A172 (cell line): ENCODE measurements at places on chromosomes 7 and 10. TPM values are rescaled to one million over a fixed set of nuclear protein-coding genes. Genes with fewer than 3 reads are reported as not detected.

Gene SSC4D
- total RNA-seq: 0.76 and 2.4 TPM in 2 replicates

Gene CALD1
- 83.9 and 99.8 TPM in 2 replicates for total RNA-seq

Gene NUP205
- 71.2 and 75.4 TPM in 2 replicates for total RNA-seq

DNA sequence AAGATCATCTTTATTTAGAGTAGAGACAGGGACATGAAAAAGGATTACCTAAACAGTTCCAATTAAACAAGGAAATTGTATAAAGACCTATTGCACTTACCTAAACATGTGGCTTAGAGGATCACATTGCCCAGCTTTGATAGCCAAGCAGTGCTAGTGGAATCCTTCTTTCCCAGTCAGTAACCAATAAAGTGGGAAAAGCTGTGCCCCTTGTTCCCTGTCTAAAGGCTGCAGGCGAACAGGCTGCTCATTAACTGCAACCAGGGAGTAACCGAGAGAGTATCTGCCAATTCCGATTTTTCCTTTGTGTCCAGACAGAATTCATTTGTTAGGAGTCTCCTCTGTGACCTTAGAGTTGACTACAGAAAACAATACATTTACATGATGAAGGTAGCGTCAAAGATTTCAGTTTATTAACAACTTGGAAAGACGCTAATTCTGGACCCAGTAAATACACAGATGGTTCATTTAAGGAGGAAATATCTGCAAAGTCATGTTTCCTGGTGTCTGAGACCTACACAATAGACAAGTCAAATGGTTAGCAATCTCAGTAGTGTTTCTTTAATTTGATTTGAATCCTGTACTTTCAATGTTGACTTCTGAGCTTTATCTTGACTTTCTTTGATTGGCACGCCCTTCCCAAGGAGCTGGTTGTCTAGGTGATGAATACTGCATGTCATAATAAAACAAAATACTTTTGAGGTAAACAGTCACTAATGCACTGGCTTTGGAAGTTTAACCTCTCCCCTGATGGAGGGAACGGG is 57.3 kb upstream of the MET start:
- no peak for DNase-seq

- peak; percentile 89 for DNase-seq
These were observed 15.9 kb upstream of the SLC25A16 start for GRCh38 chr10:68543004-68543918.

DNA sequence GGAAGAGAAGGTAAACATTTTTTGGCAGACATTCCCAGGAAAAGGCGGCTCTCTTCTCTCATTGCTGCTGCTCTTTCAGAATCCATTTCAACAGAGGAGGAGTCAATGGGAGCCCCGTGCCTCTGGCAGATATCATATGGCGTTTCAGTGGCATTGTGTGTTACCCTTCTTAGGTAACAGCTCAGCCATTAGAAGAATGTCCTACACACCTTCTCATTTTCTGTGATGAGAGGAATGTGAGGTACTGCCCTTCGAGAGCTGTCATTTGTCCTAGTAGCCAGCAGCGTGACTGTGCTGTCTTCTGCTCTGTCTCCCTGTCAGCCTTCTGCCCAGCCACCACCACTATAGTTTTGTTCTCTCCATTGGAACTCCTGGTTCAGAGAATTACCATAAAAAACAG is 102.4 kb downstream of the EGFR start:
- DNase-seq: no peak
